Hypothalamus (tissue), 51 donors: ENCODE measurements at places on chromosomes 2 and 18.

DNA sequence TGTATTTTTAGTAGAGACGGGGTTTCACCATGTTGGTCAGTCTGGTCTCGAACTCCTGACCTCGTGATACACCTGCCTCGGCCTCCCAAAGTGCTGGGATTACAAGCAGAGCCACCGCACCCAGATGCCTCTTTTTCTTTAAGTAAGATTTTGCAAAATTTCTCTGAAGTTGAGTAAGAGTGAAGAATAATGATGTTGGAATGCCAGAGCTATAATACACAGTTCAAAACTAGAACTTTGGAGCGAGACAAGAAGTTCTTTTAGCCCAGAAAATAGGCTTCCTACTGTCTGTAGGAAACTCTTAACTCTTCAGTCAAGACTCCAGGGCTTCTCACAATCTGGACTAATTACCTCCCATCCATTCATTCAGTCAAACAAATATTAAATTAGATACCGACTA lies 51.4 kb downstream of the MARCHF4 start:
- no peak for DNase-seq

GRCh38 chr2:29463181-29463900 lies 348.1 kb downstream of the CLIP4 start:
- DNase-seq, result no peak

DNA sequence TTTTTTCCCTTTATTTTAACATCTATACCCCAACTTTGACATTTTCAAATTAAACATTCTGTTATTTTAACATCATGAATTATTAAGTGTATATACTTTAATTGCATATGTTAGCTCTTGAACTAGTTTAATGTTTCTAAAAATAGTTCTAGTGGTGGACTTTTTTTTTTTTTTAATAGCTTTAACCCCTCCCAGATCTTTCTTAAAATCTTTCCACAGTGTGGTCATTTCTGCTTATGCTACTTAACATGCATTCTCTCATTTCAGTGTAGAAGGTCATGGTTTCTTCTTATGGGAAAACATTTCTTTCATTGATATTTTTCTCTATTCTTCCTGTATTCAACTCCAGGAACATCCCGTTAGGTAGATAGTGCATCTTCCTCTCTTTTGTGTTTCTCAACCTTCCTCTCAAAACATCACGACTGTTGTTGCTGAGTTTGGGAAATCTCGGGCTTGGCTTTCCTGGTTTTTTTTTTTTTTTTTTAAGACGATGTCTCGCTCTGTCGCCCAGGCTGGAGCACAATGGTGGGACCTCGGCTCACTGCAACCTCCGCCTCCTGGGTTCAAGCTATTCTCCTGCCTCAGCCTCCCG lies 849 bp upstream of the TMEM18 start:
- DNase-seq, result no peak

DNA sequence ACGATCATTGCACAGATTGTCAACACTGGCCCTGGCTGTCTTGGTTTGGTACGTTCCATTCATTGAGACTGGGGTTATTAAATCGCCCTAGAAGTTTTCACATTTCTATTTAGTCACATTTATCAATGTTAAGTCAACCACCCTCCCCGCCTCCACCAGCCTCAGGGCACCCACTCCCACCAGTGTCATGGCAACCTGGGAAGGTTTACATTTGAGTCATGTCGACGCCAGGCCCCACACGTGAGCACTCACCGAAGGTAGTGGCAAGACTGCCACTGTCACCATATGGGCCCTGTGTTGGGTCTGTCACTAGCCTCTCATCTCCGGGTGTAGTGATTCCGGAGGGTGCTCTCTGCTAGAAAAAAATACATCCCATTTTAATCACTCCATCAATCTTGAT lies 194.2 kb downstream of the TWIST2 start:
- DNase-seq, result no peak

GRCh38 chr2:72211350-72211749 lies 63.7 kb upstream of the CYP26B1 start:
- DNase-seq, result no peak

DNA sequence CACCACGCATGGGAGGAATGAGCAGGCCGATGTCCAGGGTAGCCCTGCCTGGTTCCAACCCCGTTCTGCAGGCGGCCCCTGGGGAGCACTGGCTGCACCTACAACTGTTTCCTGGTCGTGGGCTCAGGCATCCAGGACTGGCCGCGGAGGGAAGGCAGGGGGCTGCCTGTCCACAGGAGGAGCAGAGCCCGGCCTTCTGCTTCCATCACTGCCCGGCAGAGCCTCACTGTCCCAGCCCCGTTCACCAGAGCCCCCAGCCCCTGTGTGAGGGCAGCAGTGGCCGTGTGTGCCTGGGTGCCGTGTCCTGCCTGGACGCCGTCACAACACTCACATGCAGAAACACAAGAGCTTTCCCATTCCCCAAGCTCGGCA lies 56.2 kb downstream of the KCNG2 start:
- DNase-seq, result no peak

DNA sequence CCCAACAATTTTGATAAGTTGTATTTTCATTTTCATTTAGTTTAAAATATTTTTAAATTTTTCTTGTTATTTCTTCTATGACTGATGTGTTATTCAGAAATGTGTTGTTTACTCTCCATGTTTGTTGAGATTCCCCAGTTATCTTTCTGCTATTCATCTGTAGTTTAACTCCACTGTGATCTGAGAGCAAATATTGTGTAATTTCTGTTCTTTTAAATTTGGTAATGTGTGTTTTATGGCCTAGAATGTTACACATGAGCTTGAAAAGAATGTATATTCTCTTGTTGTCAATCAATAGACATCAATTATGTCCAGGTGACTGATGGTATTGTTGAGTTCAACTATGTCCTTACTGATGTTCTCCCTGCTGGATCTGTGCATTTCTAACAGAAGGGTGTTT lies 188.2 kb downstream of the CYP26B1 start:
- DNase-seq, result no peak

GRCh38 chr2:25758348-25758747 lies 85.0 kb upstream of the DTNB start:
- DNase-seq, result no peak

GRCh38 chr18:22796113-22796512 lies 137.0 kb upstream of the RBBP8 start:
- no peak for DNase-seq
